ENCODE measurements at places on chromosomes 13 and 19. TPM values are rescaled to one million over a fixed set of nuclear protein-coding genes. Genes with fewer than 3 reads are reported as not detected.

Gene MISP
- total RNA-seq: 1.1 TPM

Gene VMAC
- 7.5 TPM for total RNA-seq

Gene PIH1D1
- 104 TPM for total RNA-seq

Gene ZNF549
- total RNA-seq: 10.8 TPM

Gene FAM216B
- total RNA-seq: not detected

Gene ATP1A3
- 650 TPM for total RNA-seq

Gene RNF225
- 0.44 TPM for total RNA-seq

Gene CEACAM4
- total RNA-seq: not detected

Gene ZNF681
- total RNA-seq: 8.1 TPM

Gene SIGLEC5
- total RNA-seq: not detected

Gene PPAN
- total RNA-seq: 44.5 TPM

Gene ZNRF4
- total RNA-seq: not detected

Gene TMEM145
- total RNA-seq: 24.7 TPM

Gene PEG3
- 11.6 TPM for total RNA-seq

Gene RPS5
- 571 TPM for total RNA-seq

Gene ZNF726
- total RNA-seq: 11.5 TPM

Gene FCHO1
- 45.2 TPM for total RNA-seq

Gene SIGLEC7
- not detected for total RNA-seq

Gene EXOC3L2
- total RNA-seq: not detected

Gene C1QTNF9B
- total RNA-seq: not detected

Gene LILRB2
- 0.54 TPM for total RNA-seq

Gene DKKL1
- total RNA-seq: 2.8 TPM

Gene CC2D1A
- total RNA-seq: 56.3 TPM

Gene BIVM
- total RNA-seq: 39.2 TPM
